ENCODE measurements at places on chromosomes 1 and 21.

DNA sequence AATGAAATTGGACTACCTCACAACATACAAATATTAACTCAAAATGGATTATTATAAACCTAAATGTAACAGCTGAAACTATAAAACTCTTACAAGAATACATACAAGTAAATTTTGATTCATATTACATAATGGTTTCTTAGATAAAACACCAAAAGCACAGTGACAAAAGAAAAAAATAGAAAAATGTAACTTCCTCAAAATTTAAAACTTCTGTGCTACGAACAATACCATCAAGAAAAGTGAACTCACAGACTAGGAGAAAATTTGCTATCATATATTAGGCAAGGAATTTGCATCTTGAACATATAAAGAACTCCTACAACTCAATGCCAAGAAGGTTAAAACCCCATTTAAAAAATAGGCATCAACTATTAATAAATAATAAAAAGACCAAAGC is 31.2 kb downstream of the ANGPTL3 start:
- DNase-seq = peak; percentile 15

DNA sequence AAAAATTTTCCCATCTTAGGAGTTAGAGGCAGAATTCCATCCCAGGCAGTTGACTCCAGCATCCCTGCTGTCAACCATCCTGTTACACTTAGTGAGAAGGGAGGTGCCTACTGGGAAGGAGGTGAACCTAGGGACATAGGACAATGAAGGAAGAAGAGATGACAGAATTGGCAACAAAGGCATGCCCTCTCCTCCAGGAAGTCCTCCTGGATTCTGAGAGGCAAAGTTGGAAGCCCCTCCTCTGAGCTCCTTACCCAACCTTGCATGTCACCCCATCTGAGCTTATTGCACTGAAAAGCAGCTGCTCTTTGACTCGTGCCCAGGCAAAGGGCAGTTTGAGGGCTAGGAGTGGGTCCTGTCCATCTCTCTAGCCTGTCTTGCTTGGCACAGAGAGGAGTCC is 66.9 kb downstream of the PAX7 start:
- no peak for DNase-seq

- DNase-seq = no peak
Observed at GRCh38 chr1:115133440-115133839, 44.1 kb upstream of the TSPAN2 start.

- no peak for DNase-seq
Observed at GRCh38 chr1:156063997-156064285, 3.0 kb downstream of the RAB25 start.

GRCh38 chr1:230267338-230268065 is 158.6 kb downstream of the PGBD5 start:
- no peak for DNase-seq

DNA sequence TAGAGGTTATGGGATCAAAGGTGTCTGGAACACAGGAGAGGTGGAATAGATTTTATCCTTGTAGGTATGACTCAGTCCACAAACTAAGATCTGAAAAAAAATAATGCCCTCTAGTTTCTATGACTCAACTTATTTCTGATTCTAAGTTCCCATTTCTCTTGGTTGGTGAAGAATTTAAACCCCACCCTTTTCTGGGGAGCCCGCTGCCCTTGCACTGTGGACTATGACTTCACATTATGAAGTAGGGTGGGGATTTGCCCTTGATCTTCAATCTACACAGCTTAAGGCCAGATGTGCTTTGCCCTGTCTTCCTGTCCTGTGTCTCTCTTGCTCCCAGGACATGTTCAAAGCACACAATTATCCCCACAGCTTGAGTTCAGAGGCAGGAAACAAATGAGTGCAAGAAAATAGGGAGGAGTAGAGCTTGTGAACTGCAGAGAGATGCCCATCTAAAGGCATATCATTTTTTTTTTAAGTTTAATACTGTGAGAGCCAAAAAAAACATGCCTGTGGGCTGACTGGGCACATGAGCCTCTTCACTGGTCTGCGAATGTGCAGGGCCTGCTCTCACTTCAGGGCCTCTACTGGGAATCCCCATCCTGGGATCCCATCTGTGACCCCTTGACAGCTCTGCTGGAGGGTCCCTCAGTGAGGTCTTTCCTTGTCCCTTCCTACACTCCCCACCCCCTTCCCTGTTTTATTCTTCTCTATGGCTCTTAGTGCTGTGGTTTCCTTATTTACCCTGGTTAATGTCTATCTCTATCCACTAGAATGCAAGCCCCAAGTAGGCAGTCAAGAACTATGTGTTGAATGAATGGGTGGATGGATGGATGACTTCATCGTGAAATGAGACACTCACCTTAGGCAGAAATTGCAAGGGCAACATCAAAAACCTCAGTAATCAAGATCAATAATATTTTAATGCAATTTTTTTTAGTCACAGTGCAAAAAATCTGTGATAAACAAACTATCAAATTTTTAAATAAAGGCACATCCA is 61.5 kb downstream of the CD58 start:
- peak; percentile 71 for DNase-seq

GRCh38 chr1:233057836-233058235 is 107.4 kb downstream of the NTPCR start:
- no peak for DNase-seq

DNA sequence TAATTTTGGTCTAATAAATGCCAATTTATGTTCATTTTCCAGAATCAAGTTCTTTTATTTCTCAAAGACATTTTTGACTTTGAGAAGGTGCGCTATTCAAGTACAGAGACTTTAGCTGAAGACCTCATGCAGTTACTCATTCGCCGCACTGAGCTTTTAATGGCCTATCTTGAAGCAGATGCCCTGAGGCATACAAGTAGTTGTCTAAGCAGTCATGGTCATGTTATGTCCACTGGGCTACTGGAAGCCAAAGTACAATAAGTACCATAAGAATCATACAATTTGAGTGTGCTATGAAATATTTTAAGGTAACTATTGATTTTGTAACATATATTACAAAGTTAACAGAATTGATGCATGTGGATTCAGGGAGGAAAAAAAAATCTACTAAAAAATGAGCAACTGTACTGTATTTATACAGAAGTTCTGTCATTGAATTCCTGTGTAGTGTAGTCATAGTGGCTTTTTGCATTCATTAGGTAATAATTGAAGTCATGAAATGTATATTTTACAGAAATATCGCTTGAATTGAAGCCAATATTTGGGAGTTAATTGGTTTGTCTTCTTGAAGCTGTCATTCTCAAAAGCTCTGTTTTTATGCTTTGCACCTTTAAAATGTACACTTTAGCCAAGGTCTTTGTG is 13.5 kb upstream of the NEXN start:
- no peak for DNase-seq

DNA sequence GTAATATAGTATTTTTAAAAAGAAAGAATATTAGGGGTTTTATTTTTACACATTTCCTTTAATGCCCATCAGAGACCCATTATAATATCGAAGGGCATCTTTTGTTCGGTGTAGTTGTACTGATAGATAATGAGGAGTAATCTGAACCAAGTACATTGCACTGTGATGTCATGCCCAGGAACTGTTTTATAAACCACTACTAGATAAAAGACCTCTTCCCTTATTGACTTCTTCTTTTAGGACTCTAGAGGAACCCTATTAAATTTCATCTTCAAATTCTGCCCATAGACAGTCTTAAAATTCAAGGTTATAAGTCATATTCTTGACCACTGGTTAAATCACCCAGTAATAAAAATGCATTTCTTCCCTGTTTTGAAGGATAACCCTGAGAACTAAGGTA is 206.5 kb downstream of the NRIP1 start:
- no peak for DNase-seq

- DNase-seq = no peak
Observed at GRCh38 chr1:77375990-77376389, 94.2 kb downstream of the AK5 start.

DNA sequence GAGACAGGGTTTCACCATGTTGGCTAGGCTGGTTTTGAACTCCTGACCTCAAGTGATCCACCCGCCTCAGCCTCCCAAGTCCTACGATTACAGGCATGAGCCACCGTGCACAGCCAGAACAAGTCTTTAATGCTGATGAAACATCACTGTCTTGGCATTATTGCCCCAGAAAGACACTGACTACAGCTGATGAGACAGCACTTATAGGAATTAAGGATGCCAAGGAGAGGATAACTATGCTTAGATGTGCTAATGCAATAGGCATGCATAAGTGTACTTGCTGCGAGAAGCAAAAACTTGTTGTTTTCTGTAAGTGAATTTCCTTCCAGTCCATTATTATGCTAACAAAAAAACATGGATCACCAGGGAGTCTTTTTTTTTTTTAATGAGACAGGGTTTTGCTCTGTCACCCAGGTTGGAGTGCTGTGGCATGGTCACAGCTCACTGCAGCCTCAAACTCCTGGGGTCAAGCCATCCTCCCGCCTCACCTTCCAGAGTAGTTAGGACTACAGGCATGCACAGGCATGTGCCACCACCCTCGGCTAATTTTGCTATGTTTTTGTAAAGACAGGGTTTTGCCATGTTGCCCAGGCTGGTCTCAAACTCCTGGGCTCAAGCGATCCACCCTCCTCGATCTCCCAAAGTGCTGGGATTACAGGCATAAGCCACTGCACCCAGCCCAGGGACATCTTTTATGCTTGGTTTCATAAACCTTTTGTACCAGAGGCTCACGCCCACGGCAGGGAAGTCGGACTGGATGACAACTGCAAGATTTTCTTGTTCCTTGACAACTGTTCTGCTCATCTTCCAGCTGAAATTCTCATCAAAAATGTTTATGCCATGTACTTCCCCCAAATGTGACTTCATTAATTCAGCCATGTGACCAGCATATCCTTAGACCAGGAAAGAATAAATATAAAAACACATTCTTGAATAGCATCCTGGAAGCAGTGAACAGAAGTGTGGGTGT is 23.1 kb downstream of the RHEX start:
- no peak for DNase-seq

DNA sequence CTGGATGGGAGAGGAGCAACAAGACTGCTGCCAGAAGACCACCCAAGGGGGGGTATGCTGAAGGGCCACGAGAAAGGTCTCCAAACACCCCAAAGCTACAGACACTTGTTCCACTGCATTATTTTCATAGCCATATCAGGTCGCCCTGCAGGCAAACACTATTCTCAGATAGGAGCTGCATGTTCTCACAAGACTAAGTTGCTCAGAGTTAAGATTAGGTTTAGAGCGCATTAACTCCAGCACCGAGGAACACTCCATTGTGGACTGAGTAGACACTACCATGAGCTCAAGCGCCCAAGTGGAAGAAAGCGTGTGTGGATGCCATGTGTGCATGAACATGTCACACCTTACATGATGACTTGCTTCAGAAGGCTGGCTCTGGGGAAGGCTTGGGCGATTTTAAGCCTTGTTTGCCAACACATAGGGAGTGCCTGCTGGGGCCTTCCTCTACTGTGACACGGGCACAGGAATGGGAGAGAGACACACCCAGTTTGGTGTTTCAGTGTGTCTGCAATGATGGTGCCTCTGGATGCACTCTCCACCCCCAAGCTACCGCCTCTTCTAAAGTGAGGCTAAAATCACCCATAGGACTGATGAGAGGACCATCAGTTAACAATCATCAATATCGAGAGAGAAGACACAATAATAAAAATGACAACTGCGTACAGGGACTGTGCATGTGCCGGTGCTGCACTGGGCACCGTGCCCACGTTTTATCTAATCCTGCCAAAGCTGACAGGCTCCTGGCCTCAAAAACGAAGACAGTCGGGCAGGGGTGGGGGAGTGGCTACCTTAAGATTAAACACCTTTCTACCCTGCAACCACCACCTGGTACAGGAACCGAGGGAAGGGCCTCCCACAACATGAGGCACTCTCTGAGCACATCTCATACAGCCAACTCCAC is 34.9 kb downstream of the SSBP3 start:
- no peak for DNase-seq

- no peak for DNase-seq
Observed at GRCh38 chr1:204449678-204450280, 38.2 kb upstream of the PPP1R15B start.

DNA sequence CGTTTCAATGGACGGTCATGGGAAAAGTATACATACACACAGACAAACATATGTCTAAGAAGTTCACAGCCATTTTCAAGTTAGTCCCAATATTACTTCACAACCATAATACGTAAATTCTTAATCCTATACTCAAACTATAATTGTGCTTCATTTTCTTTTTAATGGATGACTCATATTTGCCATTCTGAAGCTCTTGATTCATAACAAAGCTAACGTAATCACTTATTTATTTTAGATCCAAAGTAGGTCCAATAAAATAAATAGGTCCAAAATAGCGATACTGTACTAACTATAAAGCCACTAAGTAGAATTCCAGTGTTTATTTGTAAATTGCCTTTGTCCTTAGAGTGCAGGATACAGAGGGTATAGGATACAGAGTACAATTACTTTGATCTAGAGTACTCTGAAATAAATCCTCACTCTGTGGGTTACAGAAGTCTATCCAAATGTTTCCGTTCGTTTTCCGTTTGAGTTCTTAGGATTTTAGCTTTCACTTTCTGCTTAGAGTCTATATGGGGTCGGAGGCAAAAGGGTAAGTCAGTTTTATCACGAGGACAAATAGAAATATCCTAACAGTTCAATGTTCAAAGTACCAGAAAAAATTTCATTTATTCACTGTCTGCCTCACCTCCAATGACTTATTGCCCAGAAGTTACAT is 8.8 kb upstream of the C1orf115 start:
- DNase-seq = no peak

DNA sequence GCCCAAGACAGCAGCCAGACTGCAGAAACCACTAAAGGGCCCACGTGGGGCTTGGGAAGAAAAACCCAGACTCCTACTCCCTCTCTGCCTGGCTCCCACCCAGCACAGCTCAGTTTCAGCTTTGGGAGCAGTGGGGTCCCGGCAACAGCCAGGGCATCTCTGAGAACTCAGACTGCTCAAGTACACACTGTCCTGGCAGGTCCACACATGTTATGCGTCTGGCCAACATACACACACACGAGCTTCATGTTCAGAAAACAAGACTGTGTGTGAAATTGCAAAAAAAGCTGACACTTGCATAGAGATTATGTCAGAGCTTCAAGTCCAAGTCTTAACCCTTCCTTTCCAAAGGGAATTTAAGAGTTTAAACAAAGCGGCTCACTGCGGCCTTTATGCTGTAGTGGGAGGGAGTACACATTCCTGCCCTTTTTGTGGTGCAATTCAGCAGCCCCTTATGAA is 136.6 kb upstream of the CD34 start:
- DNase-seq = no peak

DNA sequence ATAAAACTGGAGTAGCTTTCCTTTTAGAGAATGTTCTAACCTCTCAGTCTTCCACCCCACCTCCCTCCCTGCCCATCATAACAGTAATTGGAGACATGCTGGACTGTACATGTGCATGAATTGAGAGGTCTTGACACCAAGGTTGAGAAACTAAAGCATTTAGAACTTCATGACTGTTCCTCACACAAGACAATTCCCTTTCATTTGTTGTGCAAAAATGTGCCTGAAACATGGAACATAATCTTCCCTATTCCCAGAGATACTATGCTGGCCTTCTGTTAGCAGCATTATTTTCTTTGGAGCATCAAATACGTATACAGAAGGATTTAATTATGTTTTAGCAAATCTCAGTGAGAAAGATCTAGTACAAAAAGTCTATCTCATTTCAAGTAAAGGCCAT is 97.5 kb upstream of the KCNE2 start:
- DNase-seq = no peak

GRCh38 chr1:195981448-195982139 is 626.6 kb downstream of the KCNT2 start:
- no peak for DNase-seq

GRCh38 chr21:37710546-37711285 is 205.5 kb downstream of the KCNJ6 start:
- no peak for DNase-seq

Measured in Kasumi-1 (cell line).